ENCODE measurements at places on chromosomes 16 and 17.

- no peak overlapping the region for H3K27ac ChIP-seq
- H3K27me3 ChIP-seq, result no peaks in the 10 kb centered on the region
Measured at GRCh38 chr16:88407042-88407420, 24.3 kb downstream of the ZNF469 start.

- no peaks in the 10 kb centered on the region for H3K27me3 ChIP-seq
- no peak overlapping the region for H3K4me3 ChIP-seq
- no peak overlapping the region for H3K27ac ChIP-seq
- no peak for DNase-seq
Measured at GRCh38 chr17:70527364-70527888, 358.1 kb downstream of the KCNJ2 start.

DNA sequence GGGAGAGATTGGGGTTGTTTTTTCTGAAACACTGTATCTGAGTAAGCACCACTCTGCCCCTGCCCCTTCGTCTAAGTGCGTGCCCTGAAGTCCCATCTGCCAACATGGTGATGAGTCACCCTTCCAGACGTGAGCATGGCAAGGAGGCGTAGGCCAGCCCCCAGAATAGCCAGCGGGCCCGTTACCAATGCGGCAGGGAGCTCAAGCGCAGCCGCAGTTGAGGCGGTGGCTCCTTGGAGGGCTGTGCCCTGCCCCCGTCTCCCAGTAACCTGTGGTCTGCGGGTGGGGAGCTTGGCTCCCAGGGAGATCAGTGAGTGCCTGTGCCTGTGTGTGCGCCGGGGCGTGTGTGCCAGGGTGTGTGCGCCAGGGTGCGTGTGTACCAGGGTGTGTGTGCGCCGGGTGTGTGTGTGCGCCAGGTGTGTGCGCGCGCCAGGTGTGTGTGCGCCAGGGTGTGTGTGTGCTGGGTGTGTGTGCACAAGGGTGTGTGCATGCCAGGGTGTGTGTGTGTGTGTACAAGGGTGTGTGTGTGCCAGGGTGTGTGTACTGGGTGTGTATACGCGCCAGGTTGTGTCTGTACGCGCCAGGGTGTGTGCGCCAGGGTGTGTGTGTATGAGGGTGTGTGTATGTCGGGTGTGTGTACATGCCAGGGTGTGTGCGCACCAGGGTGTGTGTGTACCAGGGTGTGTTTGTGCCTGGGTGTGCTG, 98.6 kb upstream of the CHMP6 start:
- peaks cover 60% of the 10 kb centered on the region for H3K36me3 ChIP-seq
- H3K4me3 ChIP-seq, result no peak overlapping the region
- H3K4me1 ChIP-seq, result no peaks in the 10 kb centered on the region
- peak; percentile 83 for DNase-seq
- no peaks in the 10 kb centered on the region for H3K27me3 ChIP-seq
- no peak overlapping the region for H3K27ac ChIP-seq

- H3K36me3 ChIP-seq, result peaks cover 93% of the 10 kb centered on the region
- DNase-seq, result peak; percentile 84
Measured at GRCh38 chr16:1363501-1364041, 11.8 kb downstream of the GNPTG start.

DNA sequence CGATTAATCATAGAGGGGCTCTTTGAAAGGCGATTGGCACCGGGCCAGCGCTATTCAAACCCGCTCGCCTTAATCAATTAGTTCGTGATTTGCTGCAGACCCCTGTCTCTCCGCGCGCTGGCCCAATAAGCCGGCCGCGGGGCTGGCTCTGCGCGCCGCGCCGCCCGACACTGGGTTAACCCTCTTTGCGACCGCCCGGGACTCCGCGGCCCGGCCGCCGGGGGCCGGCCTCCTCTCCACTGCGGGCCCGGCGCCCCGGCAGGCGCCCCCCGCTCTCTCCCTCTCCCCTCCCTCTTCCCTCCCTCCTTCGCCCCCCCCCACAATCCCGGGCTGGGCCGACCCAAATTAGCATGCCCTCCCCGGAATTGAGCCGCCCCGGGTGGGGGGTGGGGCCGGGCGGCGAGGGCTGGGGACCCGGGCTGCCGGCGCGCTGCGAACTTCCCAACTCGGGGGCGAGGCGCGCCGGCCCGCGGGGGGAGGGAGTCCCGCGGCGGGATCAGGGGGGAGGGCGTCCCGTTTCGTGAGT, 428 bp upstream of the SALL1 start:
- peak overlapping the region; percentile 58 for H3K4me3 ChIP-seq
- peaks cover 23% of the 10 kb centered on the region for H3K27me3 ChIP-seq
- H3K36me3 ChIP-seq, result no peaks in the 10 kb centered on the region
- no peak overlapping the region for H3K27ac ChIP-seq
- H3K4me1 ChIP-seq, result no peaks in the 10 kb centered on the region
- DNase-seq, result no peak
